ENCODE measurements at places on chromosomes 12 and 14.

GRCh38 chr14:52856139-52856538 is 64.7 kb upstream of the GNPNAT1 start:
- DNase-seq: no peak

DNA sequence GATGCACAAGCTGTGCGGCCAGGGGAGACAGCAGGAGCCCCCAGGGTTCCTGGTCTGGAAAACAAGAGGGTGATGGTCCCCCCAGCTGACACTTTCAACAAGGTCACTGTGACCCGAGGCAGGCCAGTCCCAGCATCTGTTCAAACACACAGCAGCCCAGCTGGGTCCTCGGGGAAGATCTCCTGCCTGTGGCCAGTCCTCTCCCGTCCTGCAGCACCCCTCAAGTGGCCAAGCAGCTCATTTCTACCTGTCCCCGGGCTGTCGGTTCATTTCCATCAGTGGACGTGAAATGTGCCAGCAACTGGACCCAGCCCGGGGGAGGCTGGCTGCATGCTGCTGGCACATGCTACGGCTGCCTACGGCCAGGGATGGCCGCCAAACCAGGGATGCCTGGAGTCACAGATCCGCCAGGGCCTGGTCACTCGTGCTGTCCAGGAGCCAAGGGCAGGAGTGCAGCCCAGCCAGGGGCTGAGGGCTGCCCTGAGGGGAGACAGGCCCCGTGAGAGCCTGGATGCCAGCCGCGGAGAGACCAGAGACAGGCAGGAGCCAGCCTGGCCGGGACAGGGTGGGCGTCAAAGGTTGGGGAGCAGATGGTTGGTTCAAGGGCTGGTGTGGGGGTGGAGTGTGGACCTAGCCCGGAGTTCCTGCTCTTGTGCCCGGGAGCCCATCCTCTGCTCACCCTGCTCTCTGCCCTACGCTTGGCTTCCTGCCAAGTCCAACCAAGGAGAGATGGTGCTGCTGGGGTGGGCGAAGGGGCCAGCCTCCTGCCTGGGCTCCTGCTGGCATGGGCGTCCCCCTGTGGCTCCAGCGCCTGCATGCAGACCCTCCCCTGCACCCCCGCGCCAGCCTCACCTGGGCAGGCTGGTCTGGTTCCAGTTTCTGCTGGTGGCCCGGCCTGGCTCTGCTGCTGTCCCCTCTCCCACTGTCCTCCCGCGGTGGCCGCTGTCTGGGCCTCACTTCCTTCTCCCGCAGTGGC is 143.8 kb downstream of the ADGRD1 start:
- DNase-seq: no peak

GRCh38 chr12:1918884-1919236 is 408 bp upstream of the CACNA2D4 start:
- DNase-seq: no peak

- no peak for DNase-seq
Observed at GRCh38 chr12:71548893-71549292, 109.3 kb downstream of the LGR5 start.

DNA sequence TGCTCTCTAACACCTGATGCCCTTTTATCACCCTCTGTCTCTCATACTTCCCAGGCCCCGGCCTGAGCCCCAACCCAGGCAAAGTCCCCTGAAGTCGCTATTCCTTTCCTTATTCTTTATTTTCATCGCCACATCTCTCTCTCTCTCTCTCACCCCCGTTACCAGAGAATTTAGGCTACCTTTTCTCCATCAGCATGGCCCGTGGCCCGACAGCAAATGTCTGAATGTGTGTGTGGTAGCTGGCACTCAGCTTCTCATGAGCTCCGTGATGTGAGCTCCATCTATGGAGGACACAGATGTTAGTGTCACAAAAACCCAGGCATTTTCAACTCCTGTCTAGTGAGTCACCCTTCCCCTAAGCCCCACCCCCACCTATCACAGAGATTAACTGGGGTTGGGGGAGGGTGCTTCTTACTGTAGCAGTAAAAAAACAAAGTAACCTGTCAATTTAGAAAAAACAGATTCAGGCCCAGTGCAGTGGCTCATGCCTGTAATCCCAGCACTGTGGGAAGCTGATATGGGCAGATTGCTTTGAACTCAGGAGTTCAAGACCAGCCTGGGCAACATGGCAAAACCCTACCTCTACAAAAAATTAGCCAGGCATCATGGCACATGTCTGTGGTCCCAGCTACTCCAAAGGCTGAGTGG is 53.8 kb downstream of the VCPKMT start:
- DNase-seq: peak; percentile 74

DNA sequence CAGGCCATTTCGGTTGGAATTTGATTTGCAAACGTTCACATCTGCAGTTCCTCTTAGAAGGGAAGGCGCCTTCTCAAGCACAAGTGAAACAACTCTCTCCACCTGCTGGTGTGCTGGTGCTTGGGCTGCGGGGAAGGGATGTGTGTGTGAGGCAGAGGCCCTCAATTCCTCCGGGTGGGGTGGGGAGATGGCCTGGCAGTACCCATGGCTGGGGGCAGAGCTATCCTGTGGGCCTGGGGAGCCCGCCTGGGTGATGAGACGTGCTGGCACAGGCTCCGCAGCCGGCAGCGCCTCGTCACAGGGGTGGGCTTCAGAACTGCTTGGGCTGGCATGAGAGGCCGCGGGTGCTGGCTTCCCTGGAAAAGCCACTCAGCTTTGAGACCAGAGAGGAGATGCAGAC is 28.9 kb upstream of the TDRD9 start:
- DNase-seq: no peak

GRCh38 chr14:25308244-25308643 is 258.3 kb upstream of the STXBP6 start:
- DNase-seq: peak; percentile 4

DNA sequence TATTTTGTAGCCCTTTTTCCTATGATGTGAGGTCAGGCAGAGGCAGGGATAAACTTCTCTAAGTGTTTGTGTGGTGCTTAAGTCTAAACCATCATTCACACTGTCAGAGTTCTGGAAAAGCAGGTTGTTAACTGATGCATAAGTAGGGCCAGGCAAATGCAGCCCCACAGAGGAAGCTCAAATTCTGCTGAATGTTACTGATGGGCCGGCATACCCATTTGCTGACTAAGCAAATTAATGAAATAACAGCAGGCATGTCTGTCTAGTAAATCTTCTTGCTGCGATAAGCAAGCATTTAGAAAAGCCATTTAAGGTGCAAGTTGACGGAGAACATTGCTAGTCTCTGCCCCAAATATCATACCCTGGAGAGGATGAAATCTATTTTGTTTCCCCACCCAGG is 523.2 kb upstream of the CCDC196 start:
- DNase-seq: no peak

- peak; percentile 72 for DNase-seq
Observed at GRCh38 chr12:64028541-64028940, 184.0 kb downstream of the SRGAP1 start.

DNA sequence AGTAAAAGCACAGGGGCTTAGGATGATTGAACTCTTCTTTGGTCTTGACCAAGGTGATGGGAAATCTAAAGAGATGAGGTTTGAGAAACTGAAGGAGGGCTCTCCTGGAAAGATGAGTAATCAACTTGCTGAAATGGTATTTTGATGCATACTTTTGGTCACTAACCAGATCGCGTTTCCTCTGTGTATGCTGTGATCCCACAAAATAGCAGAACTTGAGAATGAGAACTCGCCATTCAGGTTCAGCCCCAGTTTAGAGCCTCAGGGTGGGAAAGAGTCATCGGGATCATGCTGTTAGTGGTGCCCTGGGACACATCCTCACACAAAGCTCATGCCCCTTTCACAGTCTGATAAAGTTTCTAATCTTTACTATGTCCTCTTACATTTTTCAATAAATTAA is 488.8 kb downstream of the ETNK1 start:
- no peak for DNase-seq

DNA sequence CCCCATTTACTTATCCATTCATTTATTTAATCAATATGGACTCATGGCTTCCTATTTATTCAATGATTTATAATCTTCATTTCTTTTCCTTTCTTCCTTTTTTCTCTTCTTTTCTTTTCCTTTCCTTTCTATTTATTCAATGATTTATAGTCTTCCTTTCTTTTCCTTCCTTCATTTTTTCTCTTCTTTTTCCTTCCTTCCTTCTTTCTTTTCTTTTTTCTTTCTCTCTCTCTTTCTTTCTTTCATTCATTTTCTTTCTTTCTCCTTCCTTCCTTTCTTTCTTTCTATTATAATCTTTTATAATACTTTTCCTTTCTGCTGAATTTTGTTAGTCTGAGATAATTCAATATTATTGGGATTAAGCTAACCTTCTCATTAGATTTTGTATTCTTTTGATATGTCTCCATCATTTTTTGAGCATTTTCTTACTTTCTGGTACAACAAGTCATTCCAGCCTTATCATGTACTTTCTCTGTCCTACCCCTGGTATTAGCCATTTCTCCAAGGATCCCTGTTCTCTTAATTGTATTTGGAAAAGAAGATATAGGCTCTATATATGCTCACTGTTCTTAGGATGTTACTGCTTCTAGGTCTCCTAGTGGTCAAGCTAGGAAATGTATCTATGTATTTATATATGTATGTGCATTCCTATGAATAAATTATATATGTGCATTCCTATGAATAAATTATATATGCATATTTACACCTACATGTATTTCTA is 12.1 kb downstream of the LACRT start:
- DNase-seq: peak; percentile 14

- DNase-seq: peak; percentile 5
Observed at GRCh38 chr14:83208341-83208740, 1674.7 kb upstream of the SEL1L start.

DNA sequence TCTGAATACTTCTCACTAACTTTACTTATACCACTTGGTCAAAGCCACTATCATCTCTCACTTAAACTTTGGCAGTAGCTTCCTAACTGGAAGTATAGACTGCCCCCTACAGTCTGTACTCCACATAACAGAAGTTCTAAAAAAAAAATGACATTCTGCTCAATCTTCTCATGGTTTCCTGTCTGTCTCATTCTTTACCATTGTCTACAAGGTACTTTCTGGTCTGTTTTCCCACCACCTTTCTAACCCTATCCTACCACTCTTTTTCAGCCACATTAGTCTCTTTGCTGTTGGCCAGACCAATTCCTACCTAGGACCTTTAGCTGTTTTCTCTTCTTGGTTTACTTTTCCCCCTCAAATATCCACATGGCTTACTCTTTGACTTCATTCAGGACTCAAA is 14.7 kb downstream of the CPSF6 start:
- DNase-seq: peak; percentile 67

- no peak for DNase-seq
Observed at GRCh38 chr12:17206553-17206952, 600.6 kb upstream of the LMO3 start.

DNA sequence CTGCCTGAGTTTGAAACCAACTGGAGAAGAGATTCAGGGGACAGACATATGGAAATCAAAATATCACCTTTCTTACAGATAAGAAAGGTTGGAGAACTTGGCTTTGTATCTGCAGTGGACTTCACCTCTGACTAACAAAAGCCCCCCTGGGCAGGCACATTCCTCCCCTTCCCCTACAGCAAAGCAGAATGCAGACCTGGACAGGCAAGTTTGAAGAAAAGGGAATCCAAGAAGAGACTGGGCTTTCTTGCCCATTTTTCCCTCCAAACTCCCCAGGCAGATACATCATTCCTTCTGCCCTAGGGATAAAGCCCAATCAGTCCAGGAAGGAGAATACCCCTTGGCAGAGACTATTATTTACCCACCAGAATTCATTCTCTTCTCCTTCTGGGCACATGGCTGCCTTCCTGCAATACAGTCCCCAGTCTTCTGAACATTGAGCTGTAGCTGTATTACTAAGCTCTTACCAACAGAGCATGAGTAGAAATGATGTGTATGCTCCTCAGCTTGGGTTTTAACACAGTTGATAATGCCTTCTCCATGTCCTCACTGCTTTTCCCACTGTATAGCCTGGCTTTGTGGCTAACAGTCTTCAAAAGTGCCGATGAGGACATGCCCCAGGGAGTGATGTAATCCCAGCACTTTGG is 17.4 kb upstream of the NAP1L1 start:
- DNase-seq: no peak

DNA sequence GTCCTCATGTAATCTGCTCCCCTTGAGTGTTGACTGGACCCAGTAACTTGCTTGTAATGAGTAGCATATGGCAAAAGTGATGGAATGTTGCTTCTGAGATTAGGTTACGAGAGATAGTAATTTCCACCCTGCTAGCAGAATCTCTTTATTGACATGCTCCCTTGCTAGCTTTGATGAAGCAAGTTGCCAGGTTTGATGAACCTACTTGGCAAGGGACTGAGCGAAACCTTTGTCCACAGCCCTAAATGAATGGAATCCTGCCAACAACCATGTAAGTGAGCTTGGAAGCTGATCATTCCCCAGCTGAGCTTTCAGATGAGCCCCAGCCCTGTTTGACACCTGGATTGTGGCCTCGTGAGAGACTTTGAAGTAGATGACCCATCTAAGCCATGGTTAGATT is 120.8 kb upstream of the PLXNC1 start:
- no peak for DNase-seq

- no peak for DNase-seq
Observed at GRCh38 chr12:124449623-124450375, 117.6 kb downstream of the NCOR2 start.

- DNase-seq: no peak
Observed at GRCh38 chr12:121792607-121793439, 665 bp downstream of the RHOF start.

DNA sequence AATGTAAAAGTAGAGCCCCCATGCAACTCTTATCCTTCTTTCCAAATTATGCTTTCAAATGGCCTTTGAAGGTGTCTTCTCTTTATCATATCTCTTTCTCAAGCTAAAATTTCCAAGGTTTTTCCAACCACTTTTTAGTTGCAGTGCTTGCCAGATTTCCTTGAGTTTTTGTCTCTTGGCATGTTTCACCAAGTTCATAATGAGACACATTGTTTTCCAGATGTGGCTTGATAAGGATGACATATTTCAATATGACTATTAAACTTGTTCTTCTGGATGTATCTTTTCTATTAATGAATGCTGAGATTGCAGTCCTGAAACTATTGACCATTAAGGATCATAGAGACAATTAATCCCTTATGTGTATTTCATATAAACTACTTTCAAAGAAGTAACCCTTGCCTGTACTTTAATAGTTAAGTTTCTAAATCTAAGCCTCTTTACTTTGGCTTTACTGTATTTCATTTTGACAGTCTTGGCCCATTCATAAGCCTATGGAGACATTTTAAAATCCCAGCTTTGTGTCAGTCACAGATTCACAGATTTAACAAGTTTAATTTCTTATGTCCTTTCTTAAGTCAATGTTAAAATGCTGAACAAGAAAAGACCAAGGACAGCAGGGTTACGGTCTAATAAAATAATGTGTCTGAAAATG is 151.5 kb downstream of the LRFN5 start:
- DNase-seq: no peak

DNA sequence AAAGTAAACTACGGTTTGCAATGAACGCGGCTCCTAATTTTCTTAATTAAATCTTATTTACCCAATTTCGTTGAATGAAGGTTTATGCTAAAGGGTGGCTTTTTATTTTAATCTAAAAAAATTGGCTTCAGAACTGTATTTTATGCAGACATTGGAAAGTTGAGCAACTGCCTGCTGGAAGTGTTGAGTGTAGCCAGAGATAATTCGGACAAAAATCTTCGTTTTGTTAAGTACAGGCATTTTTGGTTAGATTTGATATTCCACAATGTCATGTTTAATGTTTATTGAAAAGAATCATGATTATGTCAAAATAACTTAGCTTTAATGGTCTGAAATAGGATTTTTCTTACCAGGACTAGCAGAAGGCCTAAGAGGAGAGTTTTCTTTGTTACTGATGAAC is 875 bp downstream of the IRAK3 start:
- no peak for DNase-seq

- DNase-seq: no peak
Observed at GRCh38 chr14:91047174-91047753, 13.2 kb downstream of the RPS6KA5 start.

Data from fibroblast of mammary gland (primary cell).